ELR (cell line): ENCODE measurements at places on chromosomes 11 and 22.

- no peak for DNase-seq
Observed at GRCh38 chr11:132357811-132358572, 987.6 kb downstream of the NTM start.

DNA sequence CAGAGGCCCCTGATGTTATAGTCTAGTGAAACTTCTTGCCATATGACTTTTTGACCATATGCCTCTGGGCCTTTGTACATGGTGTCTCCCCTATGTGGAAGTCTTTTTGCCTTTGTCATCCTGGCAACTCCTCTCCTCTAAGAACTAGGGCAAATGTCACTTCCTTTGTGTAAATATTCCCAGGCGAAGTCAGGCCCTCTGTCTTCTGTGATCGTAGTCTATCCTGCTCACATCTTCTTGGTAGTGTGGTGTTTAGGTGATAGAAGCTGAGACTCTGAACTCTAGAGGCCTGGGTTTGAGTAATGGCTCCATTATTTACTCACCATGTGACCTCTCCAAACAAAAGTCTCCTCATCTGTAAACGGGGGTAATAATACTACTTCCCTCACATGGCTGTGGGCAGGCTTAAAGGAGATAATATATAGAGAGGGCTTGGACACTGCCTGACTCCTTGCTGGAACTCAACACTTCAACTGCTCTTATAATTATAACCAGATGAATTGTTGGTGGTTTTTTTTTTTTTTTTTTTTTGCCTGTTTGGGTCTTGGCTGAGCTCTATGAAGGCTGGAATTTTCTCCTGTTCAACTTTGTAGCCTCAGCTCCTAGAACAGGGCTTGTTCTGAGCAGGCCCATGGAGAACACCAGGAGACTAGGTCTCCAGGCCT lies 43.8 kb downstream of the INSC start:
- DNase-seq: peak; percentile 91

- no peak for DNase-seq
Observed at GRCh38 chr11:66619080-66619554, 2.7 kb downstream of the RBM14 start.

DNA sequence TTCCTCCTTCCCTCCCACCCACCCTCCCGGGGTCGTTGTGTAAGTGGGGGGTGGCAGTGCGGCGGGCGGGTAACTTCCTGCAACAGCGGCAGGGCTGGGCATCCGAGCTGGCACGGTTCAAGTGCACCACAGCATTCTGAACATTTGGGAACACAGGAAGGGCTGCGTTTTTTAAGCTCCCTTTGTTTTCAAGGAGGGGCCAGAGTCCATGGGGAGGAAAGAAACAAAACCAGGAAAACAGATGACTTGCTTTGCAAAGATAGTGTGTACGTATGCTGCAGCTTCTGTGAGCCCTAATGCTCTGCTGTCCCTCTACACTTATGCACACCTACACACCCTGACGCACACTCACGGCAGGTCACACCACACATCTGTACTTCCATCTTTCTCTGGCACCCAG lies 152.5 kb downstream of the FBXO7 start:
- DNase-seq: no peak

DNA sequence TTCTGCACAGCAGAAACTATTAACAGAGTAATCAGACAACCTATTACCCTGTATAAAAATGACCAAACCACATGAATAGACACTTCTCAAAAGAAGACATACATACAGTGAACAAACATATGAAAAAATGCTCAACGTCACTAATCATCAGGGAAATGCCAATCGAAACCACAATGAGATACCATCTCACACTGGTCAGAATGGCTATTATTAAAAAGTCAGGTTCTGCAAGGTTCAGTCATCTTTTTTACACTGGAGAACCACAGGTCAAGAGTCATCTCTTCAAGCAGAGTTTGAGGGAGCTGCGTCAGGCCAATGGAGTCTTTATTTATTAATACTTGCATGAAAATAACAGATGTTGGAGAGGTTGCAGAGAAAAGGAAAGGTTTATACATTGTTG lies 40.4 kb downstream of the RCN1 start:
- peak; percentile 81 for DNase-seq

GRCh38 chr11:95764267-95764898 lies 25.2 kb downstream of the FAM76B start:
- peak; percentile 66 for DNase-seq

DNA sequence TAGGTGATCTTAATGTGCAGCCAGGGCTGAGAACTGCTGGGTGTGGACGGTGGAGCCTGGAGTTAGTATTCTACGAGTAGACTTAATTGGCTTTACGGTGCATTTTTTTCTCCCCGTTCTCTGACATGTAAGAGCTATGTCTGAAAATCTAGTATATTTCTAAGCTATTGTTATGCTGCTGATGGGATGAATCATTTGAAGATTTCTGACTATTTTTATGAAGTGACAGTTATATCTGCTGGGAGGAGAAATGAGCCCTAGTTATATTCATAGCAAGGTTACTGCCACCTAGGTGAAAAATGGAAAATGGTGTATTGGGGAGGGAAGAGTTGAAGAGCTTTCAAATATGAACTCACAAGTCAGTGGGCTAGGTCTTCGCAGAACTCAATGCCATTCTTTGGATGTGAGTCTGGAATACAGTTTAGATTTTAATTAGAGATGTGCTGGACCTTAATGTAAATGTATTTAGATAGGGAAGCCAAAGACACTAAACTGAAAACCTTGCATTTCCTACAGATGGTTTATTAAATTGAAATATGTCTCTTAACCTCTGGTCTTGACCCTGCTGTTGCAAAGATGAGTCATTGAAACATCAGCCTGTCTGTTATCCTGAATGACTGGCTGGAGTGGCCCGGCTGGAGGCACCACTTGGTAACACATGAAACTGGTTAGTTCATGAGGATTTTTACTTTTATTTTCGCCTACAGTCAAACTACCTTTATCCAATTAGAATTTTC lies 293.7 kb downstream of the DDX10 start:
- peak; percentile 80 for DNase-seq

DNA sequence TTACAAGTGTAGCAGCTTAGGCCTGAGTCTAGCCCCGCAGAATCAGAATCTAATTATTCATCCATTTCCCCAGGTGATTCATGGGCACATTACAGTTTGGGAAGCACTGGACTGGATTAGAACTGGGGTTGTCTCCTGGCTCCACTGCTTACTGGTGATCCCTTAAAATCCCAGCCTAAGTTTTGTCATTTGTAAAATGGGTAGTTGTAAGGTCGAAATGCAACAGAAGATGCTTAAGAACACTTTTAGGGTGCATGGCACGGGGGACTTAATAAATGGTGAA lies 1.3 kb downstream of the STX3 start:
- DNase-seq: peak; percentile 69
